ENCODE measurements at places on chromosomes 2 and 18.

- no peak for DNase-seq
Measured at GRCh38 chr2:112795774-112796173, 11.5 kb upstream of the IL1A start.

DNA sequence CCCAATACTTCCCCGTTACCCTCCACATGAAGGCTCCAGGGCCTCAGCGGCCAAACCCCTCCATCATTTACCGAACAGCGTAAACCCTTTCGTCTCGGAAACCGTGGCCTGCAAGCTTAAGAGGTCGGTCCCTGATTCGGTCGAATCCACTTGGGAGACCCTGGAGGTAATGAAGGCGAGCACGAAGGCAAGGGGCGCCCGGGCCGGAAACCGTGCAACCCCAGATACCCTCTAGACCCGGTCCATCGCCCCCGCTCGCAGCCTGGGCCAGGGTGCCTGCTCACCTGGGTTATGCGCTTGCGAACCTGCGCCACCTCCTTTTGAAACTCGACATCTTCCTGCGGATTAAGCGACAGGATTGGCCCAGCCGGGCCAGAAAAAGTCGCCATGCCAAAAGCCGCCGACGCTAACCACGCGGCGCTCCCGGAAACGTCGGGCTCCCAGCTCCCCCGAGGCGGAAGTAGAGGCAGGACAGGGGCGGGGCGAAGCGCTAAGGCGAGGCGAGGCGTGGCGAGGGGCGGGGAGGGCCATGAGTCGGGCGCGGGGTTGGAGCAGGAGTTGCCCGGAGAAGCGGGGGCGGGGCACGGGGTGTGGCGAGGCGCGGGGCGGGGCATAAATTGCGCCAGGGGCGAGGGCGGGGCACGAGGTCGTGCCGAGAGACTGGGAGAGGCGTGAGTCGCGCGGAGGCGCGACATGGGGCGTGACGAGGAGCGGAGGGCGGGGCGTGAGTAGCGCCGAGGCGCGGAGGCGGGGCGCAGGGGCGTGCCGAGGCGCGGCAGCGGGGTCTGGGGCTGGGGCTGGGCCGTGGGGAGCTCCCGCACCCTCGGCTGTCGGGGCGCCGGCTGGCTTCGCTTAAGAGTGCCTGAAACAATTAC, at the start of gene NIFK:
Gene NIFK (minus strand): TSS at position 414 of the 875 bp plus-strand sequence. CDS start 25 bp downstream, at position 389.
- peak; percentile 100 for DNase-seq

GRCh38 chr2:205835251-205835791, 153.0 kb downstream of the NRP2 start:
- DNase-seq: no peak

DNA sequence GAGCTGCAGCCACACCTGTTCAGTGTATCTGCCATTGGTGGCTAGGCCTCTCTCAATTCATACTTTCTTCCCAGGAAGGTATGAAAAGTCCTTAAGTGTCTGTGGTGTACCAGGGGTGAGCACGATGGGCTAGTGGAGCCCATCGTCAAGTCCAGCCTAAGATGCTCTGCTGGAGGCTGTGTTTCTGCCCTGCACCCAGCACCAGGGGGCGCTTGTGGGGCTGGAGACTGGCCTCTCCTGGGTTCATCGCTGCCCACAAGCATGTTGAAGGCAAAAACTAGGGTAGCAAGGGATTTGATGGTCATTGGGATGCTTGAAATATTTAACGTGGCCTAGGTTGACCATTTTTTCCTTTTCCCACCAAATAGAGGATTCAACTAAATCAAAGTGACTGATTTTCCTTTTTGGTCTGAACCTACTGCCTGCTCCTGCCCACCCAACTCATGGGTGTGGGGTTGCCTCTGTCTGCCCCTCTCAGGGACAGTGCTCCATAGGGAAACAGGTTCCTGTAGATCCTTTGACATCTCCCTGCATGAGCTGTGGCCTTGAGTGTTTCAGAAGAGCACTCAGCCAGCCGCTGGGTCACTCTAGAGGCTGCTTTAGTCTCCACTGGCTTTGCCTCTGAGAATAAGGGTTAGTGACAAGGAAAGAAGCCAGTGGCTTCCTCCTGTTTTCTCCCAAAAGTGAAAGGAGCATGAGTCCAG, 59.0 kb downstream of the TPGS2 start:
- no peak for DNase-seq

- no peak for DNase-seq
Measured at GRCh38 chr18:46141199-46141598, 37.0 kb downstream of the HAUS1 start.

GRCh38 chr2:215970425-215970824, 42.9 kb downstream of the MREG start:
- DNase-seq: no peak

DNA sequence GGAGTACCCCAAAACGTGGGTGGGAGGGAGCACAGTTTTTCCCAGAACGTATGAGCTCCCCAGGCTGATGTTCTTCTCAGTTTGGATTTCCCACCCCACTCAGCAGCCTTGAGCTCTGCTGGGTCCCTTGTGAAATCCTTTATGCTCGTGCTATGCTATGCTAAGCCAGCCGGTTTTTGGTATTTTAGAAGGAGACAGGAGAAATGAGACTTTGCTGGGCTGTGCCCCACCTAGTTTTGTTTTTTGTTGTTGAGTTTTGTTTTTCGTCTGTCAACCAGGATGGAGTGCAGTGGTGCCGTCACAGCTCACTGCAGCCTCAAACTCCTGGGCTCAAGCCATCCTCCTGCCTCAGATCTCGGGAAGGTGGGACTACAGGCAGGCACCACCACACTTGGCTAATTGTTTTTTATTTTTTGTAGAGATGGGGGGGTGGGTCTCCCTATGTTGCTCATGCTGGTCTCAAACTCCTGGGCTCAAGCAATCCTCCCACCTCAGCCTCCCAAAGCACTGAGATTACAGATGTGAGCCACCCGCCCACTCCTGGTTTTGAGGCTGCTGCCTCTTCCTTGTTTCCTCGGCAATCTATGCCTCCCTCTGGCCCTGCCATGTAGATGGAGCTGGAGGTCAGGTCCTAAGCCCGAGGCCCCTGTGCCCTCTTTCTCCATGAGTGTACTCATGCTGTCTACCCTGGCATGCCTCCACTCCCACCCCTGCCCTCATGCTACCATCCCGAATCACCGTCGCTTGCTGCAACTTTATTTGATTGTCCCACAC, 17.5 kb upstream of the MGAT4A start:
- DNase-seq: no peak
